ENCODE measurements at places on chromosomes 1 and 21. TPM values are rescaled to one million over a fixed set of nuclear protein-coding genes. Genes with fewer than 3 reads are reported as not detected.

The NID1 gene
- 0.15 TPM for total RNA-seq

The ATP1A4 gene
- total RNA-seq, result not detected

The LHX8 gene
- not detected for total RNA-seq

The PCBP3 gene
- 24.2 TPM for total RNA-seq

The PLK3 gene
- total RNA-seq, result 14.6 TPM

The TLR5 gene
- 0.05 TPM for total RNA-seq

The PODN gene
- total RNA-seq, result not detected

The SERTAD4 gene
- 0.29 TPM for total RNA-seq

GRCh38 chr1:53582211-53583020 is 123.2 kb downstream of the DMRTB1 start:
- DNase-seq, result no peak

DNA sequence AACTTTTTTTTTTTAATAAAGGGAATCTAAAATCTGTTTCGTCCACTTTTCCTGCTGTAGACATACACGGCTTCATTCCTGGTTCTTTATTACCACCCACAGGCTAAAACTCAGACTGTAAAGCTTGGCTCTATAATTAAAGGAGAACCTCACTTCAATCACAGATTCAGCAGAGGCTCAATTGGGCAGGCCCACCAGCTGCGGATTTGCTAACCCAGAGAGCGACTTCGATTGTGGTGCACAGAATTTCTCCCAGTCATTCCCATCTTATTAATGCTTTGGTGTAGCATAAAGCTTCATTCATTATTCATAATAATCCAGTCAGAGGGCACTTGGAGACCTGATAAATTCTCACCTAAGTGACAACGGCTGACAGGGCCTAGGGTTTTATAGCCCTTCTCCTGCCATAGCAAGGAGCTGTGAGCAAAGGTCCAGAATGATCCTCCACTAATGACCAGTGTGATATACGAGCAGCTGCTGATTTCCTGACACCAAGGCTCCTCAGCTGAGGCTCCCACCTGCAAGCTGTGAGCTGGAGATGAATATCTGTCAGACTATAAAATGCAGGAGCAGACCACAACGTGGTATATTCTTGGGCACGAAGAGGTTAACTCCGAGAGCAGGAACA is 149.0 kb downstream of the ATP6V1G3 start:
- DNase-seq, result no peak

DNA sequence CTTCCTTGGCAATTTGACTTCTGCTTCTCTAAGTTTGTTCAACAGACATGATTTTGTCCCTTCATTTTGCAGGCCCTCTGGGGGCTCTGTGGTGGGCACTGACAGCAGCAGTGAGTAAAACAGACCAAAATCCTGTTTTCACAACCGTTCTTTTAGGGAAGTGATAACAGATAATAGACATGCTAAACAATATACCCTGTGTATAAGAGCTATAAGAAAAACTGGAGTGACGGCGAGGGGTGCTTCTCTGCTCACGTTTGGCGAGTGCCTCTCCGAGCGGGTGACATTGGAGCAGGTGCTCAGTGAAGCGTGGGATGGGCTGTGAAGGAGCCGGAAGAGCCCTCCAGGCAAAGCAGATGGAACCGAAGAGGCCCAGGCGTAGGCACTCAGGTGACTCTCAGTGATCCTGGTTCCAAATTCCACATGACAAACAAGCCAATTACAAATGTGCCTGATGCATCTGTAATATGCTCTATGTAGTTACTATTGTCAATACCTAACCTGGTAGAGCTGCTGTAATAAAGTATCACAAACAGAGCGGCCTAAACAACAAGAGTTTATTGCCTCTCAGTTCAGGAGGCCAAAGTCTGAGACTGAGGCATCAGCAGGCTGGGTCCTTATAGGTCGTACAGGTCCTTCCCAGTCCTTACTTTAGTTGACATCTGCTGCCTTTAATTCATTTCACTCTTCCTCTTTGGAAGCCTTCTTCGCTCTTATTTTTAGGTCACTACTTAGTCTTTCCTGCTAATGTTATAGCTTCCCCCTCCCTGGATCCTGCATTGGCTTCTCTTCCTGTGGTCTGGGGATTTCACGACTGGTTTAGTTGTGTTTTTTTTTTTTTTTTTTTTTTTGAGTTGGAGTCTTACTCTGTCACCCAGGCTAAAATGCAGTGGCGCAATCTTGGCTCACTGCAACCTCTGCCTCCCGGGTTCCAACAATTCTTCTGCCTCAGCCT is 20.1 kb downstream of the OR2B11 start:
- no peak for DNase-seq

DNA sequence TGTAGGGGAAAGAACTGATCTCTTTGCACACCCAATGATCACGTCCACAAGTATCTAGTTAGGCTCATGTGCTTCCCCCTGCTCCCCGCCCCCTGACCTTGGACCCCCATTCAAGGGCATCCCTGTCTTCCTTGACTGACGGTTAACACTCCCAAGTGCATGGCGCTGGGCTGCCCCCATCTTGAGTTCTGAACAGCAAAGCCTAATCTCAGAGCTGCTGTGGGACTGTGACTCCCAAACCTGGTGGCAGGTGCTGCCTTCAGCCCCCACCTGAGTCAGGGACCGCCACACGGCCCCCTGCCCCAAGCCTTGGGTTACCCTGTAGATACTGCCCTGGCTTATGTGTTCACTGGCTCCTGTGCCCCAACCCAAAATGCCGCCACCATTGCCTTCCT is 925 bp downstream of the TNNI1 start:
- DNase-seq, result no peak

DNA sequence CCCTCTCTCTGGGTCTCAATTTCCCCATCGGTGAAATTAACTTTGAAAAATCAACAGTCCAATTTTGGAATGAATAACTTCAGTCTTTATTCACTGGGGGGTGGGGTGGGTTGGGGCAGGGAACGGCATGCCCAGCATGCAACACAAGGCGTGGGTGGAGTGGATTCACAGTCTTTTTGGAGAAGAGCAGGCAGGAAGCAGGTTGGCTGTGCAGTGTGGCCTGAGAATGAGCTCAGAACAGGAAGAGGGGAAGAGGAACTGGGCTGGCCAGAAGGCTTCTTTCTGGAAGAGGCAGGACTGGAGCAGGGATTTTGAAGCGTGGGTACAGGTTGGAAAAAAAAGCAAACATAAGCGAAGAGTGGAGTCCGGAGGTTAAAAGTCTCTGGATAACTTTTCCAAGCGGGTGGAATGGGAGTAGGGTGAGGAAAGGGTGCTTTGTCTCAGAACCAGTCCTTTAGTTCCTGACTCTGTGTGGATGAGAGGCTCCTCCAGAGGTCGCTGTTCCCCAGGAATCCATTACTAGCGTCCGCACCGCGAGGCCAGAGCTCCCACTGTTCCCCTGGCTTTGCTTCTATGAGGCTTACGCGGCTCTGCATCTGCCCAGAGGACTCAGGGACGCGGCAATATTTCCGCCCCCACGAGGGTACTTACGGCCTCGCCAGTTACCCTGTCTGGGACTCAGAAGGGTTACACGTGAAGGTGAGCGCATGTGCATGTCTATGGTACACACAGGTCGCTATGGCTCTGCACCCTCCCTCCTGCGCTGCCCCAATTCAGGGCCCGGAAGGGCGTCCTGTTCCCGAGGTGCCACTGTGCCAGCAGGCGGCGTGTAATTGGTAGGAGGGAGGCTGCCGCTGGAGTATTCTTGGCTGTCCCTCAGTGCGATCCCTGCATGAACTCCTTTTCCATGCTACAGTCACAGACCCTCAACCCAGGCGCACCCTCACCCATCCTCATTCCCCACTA is 5.5 kb upstream of the FOXD2 start:
- DNase-seq, result peak; percentile 56

DNA sequence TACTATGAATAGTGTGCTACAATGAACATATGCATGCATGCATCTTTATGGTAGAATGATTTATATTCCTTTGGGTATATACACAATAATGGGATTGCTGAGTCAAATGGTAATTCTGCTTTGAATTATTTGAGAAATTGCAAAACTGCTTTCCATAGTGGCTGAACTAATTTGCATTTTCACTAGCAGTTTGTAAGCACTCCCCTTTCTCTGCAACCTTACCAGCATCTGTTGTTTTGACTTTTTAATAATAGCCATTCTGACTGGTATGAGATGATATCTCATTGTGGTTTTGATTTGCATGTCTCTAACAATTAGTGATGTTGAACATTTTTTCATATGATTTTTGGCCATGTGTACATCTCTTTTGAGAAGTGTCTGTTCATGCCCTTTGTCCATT is 24.0 kb upstream of the DIRAS3 start:
- DNase-seq, result no peak

- no peak for DNase-seq
Measured at GRCh38 chr1:39779137-39779536, 8.0 kb upstream of the OXCT2 start.

DNA sequence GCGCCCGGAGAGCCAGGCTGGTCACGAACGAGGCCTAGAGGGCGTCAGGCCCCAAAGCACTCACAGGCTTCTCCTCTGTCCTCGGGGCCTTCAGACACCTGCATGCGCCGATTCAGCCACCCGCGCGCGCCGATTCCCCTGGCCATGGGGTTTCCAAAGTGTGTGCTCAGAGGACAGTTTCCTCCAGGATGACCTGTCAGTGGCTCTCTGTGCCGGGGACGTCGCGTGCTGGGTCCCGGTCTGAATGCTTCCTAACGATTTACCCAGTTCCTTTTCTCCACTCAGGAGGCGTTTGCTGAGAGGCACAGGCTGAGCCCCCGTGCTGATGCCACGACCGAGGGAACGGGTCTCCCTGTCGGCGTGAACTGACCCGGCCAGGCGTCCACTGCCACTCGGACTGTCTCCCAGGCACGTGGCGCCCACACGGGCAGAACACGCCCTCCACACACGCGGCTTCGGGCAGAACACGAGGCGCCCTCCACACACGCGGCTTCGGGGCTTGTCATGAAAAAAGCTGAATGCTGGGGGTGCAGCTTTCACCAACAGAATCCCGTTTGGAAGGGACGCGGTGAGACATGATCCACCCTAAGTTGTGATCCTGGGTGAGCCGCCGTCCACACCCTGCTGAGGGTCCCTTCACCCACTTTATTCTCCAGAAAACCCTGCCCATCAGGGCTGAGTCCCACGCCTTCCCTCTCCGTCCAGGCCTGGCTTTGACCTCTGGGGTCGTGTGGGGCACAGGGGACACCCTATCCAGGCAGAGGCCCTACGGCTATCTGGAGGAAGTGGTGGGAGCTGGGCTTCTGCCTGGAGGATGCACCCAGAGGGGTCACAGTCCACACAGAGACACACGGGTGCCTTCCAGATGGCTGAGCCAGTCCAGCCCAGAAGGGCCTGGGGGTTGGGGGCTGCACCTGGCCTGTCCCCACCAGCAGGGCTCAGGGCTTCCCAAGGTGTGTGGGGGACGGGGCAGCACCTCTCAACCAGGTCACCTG is 56.1 kb downstream of the COL6A1 start:
- no peak for DNase-seq

DNA sequence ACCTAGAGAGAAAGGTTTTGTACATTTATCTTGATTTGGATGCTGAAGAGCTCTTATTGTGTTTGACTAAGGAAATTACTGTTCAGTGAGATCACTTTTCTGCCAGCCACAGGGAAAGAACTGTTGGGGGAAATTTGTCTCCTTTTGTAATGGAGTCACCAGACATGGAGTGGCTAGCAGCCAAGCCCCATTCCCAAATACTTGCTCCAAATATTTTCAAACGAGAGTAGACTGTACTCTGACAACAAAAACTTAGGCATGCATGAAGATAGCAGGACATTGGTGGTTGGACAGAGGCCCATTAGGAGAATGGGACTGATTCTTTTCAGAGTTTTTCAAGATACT is 21.1 kb downstream of the IPO9 start:
- DNase-seq, result no peak

DNA sequence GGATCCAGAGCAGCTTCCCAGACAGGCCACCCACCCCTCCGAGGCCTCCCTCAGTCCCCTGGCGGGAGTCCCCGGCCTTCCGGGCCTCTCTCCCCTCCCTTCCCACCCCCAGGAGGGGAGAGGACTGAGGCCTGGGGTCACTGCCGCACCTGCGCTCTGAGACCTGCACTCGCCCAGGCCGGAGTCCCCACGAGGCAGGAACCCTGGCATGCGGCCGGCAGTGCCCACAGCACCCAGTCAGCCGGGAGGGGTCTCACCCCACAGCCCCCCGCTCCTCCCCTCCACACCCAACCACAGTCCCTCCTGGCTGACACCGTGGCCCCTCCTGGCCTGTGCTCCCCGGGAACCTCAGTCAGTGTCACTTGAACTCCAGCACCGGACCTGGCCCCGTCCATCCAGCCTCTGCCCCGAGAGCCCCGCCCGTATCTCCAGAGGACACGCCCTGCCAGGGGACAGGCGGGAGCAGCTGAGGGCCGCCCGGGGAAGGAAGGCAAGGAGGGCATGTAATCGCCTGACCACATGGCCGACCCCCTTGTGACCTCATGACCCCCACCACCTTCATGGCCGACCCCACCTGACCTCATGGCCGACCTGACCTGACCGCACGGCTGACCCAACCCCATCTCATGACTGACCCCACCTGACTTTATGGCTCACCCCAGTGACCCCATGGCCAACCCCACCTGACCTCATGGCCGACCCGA is 28.7 kb upstream of the TTLL10 start:
- DNase-seq, result no peak

DNA sequence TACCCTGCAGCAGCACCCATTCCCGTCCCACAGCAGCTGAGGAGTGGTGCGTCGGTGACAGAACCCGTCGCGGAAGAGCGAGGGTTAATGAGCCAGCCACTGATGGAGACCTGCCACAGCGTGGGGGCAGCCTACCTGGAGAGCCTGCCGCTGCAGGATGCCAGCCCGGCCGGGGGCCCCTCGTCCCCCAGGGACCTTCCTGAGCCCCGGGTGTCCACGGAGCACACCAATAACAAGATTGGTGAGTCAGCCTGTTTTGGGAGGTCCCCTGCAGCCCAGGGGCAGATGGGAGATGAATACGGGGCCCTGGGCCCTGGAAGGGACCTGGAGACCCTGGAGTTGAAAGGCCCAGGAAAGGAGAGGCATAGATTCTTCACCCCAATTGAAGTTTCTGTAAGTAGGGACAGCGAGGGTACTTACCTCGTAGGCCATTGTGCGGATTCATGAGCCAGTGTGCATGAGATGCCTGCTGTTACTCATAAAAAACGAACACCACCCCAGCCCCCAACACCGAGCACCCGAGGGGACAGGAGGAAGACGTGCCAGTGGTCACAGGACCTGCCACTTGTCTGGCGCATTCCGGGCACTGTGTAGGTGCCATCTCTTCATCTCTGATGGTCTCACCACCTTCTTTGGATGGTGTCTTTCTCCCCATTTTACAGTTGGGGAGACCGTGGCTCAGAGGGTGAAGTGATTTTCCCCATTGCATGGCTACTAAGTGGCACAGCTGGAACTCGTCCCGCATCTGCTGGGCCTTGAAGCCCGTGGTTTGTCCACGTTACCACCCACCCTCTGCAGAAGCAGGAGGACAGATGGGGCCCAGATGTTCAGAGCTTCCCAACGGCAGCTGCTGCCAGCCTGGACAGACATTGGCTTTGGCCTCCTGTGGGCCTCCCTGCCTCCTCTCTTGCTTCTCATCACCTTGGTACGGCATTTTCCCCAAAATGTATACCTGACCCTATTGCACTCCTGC is 28.3 kb upstream of the TNFRSF1B start:
- no peak for DNase-seq

GRCh38 chr1:170567214-170567613 is 35.2 kb downstream of the GORAB start:
- DNase-seq, result no peak
